ENCODE measurements at places on chromosomes 16 and 17.

DNA sequence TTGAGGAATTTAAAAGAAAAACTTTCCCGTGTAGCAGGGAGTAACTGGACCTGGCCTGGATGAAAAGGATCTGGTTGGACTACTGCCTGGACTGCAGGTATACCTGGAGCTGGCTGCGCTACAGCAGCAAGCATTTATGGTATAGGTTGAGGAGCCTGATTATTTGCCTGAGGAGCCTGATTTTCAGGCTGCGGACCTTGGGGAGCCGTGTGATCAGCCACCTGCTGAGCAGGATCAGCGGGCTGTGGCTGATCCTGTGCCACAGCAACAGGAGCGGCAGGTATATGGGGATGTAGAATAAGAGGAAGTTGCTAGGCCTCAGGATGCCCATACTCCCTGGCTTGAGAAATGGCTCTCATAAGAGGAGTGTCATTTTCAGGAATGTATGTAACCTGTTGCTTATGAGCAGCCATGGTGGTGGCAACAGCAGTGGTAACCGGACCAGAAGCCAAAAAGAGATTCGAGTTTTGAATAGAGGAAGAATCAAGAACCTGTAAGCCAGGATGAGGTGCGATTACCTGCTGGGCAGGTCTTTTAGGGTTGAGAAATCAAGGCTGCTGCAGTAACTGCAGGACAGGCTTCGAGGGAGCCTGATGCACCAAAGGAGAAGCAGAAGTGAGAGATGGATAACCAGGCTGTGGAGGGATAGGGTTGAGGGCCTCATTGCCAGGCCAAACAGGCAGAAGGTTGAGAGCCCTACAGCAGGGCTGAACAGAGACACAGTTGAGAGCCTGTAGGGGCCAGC lies 60.9 kb upstream of the ARL4D start:
- DNase-seq = no peak

DNA sequence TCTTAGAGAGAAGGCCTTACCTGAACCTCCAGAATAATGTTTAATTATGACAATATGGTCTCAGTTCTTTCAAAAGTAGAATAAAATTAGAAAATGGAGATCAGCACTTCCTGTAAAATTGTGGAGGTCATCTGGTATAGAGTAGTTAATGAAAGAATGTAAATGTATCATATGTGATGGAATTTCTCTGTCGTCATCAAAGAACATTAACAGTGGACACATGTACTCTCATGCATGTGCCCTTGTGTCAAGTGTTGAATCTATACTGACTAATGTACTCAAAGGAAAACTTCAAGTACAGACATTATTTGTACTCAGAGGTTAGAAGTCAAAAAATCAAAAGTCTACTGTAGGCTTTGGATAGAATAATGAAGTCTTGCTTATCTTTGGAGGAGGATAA lies 129.2 kb upstream of the MYOCD start:
- no peak for DNase-seq

- no peak for DNase-seq
Measured at GRCh38 chr17:74078363-74078941, 125.0 kb upstream of the RPL38 start.

DNA sequence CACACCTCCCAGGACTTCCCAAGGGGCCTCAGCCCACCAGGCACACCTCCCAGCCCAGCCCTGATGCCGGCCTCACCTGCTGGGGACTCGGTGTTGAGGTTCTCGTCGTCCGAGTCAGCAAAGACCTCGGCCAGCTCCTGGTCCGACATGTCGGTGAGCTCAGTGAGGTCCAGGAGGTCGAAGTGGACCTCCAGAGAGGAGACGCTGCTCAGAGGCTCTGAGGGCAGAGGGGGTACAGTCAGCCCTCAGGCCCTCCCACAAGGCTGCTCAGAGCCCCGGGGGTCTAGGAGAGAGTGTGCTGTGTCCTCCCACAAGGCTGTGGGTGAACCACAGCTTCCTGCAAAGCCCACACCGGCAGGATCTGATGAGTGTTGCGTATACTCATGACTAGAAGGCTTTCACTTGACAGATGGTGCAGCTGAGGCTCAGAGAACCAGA lies 10.5 kb downstream of the DBNDD1 start:
- no peak for DNase-seq

DNA sequence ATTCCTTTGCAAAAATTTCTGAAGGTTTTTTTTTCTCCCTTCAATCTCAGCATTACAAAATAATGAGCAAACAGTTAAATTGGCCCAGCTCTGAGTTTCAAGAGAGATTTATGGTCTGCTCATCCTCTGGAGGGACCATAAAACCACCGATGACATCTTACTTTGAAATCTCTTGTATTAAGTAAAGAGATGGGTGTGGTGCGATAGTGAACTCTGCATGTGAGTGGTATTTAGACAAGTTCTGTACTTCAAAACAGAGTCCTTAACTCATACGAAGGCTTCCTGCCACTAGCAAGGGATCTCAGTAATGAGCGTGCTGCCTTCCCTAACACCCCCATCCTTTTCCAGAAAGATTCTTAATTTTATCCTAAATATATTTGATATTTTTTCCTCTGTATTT lies 2.1 kb downstream of the FAM20A start:
- DNase-seq = peak; percentile 22

DNA sequence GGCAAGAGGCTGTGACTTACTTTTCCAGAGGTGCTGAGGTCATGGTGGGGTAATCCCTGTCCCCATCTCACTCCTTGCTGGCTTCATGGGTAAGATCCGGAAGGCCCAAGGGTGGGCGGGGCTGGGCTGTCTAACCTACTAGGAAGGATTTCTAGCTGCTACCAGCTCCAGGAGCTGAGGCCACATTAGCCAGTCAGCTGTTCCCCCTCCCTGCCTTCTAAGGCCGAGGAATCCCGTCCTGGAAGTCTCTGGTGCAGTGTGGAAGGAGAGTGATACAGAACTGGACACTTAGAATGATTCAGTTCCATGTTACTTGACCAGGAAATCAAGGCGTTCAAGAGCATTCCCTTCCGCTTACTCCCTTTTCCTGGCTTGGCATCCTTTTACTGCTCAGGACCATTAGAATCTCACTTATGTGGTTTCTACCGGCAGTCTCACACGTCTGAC lies 8.9 kb downstream of the GNGT2 start:
- DNase-seq = no peak

GRCh38 chr17:39147221-39148185 lies 3.9 kb downstream of the PLXDC1 start:
- DNase-seq = no peak

DNA sequence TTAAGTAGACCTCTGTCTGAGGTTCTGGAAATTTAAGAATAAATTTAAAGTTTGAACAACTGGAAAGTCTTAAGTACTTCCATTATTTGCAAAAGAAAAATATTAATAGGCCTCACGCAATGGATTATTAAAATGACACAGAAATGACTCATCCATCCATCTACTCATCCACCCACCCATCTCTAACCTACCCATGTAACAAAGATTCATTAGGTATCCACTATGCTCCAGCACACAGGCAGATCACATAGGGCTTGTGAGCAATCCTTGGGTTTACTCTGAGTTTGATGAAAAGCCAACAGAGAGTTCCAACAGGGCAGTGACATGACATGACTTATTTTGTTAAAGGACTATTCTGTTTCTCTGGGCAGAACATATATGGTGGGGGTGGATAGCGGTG lies 93.3 kb downstream of the HELZ start:
- no peak for DNase-seq

- peak; percentile 5 for DNase-seq
Measured at GRCh38 chr17:76131051-76131691, 9.9 kb downstream of the FOXJ1 start.

DNA sequence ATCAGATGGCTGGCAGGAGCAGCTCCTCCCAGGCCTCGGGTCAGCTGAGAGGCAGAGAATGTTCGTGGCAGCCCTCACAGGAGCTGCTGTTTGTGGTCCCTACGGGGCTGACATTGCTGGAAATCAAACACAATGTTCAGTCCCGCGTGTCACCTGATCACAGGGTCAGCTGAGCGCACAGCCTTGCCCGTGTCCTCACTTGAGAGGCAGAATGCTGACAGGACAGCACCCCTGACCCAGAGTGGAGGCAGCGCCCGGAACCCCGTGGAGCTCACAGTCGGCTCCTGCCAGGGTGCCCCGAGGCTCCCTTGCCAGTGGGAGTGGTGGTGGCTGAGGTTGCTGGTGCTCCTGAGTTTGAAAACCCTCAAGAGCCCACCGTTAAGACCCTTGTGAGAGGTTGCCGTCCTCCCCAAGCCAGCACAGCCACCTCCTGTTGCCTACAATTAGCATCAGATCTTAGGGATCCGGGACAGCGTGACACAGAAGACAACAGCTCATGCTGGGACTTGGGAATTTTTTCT lies 3.6 kb upstream of the CHMP6 start:
- no peak for DNase-seq

GRCh38 chr16:1538804-1539520 lies 5.5 kb downstream of the TMEM204 start:
- no peak for DNase-seq

- DNase-seq = peak; percentile 64
Measured at GRCh38 chr16:87076950-87077749, 240.0 kb downstream of the C16orf95 start.

DNA sequence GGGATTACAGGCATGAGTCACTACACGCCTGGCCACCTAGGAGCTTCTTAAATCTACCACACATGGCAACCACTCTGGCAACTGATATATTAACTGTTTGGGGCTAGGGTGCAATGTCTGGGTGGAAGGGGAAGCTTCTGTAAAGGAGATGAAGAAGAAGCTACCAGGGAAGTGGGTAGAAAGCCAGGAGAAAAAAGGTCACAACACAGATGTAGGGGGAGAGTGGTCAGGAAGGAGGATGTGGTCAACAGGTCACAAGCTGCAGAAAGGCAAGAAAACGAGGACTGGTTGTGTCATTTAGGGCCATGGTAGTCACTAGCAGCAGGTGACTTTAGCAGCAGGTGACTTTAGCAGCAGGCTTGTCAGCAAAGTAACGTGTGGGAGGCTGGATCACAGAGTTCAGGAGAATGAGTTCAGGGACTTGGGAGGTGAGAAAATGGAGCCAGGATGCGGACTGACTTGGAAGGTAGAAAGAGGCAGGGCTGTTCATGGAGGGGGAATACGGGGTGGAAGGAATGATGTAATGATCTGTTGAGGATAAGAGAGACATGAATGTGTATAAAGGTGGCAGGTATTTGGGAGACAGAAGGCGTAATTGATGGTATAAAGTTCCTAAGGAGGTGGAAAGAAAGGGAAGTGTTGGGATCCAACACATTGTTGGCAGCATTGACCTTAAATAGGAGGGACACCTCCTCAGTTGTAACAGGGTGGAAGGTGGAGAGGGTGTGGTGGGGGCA lies 16.3 kb upstream of the WFIKKN2 start:
- no peak for DNase-seq

- no peak for DNase-seq
Measured at GRCh38 chr16:68802190-68802589, 41.1 kb upstream of the TANGO6 start.

DNA sequence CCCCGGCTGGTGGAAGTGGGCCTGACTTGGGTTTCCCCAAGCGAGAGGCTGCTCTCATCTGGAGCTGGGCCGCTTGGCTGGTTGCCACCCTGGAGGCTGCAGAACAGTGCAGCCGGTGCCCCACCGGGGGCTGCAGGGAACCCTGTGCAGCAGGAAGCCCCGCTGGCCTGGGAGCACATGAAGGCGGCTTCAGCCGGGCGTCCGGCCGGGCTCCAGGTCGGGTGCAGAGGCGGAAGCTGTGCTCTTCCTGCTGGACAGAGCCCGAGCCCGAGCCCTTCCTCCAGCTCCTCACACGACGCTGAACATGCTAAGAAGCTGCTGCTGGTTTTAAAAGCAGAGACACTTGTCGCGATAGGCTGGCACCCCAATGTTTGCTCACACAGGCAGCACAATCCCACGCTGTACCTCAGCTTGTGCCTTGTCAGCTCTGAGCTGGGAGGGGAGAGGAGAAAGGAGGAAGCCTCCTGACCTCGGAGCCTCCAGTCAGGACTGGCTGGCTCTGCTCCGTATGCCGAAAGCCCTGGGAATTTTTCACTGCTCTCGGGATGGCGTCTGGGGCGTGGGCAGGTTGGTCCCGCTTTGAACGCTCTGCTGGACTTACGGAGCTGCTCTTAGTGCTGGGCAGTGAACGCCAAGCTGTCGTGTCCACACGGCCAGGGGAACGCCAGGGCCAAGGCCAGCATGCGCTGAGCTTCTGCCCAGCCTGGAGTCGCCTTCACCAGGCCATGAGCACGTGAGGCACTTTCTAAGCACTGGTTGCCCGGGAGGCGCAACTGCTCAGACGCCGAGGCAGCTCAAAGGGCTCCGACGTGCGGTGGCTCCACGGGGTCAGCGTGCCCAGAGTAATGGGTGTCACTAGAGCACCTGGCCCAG lies 8.8 kb downstream of the CDK5R1 start:
- DNase-seq = no peak

GRCh38 chr17:59837308-59838051 lies 55.3 kb downstream of the TUBD1 start:
- peak; percentile 88 for DNase-seq

- no peak for DNase-seq
Measured at GRCh38 chr16:15605839-15606517, 37.0 kb downstream of the MARF1 start.

- DNase-seq = no peak
Measured at GRCh38 chr17:67575325-67575724, 142.4 kb upstream of the NOL11 start.

DNA sequence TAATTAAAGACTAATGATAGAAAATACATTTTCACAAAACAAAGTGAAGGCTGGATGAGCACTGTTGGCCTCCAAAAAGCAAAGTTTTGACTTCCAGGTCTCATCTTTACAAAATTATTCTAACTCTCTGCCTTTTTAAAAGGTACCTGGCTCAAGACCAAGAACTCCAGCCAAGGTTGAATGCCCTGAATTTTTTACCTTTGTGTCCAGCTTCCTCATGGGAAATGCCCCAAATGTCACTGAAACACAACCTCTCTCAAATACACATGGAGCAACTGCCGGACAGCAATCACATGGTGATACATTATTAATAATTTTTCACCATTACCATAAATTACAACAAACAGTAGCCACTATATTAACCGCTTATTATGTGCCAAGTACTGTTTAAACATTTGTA lies 32.2 kb downstream of the ADAMTS18 start:
- no peak for DNase-seq

DNA sequence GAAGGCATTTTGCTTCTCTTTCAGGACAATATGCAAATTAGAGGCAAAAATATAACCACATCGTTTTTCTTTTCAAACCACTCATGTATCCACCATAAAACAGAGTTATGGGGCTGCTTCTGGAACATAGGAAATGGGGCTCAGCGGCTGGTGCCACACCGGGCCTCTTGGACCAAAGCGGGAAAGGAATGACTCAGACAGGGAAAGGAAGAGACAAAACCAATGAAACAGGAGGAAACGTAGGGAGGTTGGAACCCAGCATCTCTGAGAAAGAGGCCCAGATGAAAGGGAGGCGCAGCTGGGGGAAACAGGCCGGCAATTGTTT lies 28.5 kb downstream of the CUEDC1 start:
- DNase-seq = no peak

GRCh38 chr16:84925092-84925772 lies 86.1 kb downstream of the ZDHHC7 start:
- DNase-seq = peak; percentile 79
